ENCODE measurements at places on chromosomes 4 and X.

- DNase-seq, result no peak
Measured at GRCh38 chr4:103915224-103915869, 195.6 kb upstream of the TACR3 start.

GRCh38 chr4:147129687-147130086, 184.0 kb upstream of the TTC29 start:
- no peak for DNase-seq

GRCh38 chr4:44351069-44351468, 97.5 kb downstream of the KCTD8 start:
- DNase-seq, result no peak

GRCh38 chr4:48651914-48652313, 128.2 kb downstream of the FRYL start:
- DNase-seq, result no peak

DNA sequence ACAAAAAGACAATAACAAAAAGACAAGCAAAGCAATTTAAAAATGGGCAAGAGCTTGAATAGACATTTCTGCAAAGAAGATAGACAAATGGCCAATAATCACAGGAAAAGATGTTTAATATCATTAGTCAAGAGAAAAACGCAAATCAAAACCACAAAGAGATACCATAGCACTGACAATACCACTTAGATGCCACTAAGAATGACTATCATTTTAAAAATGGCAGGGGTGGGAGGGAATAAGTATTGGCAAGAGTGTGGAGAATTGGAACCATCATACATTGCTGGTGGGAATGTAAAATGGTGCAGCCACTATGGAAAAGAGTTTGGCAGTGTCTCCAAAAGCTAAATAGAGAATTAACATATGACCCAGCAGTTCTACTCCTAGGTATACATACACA, 15.1 kb upstream of the EXOC1 start:
- DNase-seq, result no peak

GRCh38 chr4:113106108-113106507, 56.7 kb downstream of the ANK2 start:
- DNase-seq, result no peak

- DNase-seq, result no peak
Measured at GRCh38 chr4:148071009-148071408, 339.1 kb downstream of the ARHGAP10 start.

- no peak for DNase-seq
Measured at GRCh38 chrX:9781941-9782340, 4.3 kb upstream of the SHROOM2 start.

DNA sequence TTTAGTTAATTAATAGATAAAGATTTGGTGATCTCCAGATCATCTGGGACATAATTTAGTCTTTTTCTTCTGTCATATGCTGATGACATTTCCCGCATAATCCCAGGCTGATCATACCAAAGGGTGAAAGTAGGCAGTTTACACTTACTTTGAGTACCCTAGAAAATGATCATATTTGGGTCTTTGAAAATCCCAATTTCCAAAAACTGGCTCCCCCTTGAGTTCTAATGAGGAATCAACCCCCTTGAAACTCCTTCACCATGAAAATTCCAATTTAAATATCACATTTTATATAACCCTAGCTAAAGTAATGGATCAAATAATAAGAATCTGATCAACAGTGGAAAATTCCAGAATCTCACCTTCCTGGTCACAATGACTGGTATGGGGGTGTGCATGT, 223.4 kb downstream of the NAF1 start:
- no peak for DNase-seq

- no peak for DNase-seq
Measured at GRCh38 chr4:124199185-124199584, 513.3 kb downstream of the ANKRD50 start.

DNA sequence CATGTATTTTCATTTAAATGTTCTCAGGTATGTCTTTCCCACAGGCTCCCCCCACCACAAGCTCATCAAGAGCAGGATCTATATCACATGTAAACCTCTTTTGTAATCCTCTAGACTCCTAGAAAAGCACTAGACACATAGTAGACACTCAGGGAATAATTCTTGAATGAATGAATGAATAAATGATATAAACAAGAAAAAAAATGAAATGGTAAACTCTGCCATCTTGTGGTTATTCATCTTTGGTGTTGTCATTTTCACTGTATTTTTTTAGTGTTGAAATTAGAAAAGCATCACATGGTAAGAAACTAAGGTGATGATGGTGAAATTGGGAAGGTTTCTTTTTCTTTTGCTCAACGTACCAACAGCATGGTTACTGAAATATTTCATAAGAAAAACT, 34.2 kb upstream of the C1GALT1C1 start:
- no peak for DNase-seq

DNA sequence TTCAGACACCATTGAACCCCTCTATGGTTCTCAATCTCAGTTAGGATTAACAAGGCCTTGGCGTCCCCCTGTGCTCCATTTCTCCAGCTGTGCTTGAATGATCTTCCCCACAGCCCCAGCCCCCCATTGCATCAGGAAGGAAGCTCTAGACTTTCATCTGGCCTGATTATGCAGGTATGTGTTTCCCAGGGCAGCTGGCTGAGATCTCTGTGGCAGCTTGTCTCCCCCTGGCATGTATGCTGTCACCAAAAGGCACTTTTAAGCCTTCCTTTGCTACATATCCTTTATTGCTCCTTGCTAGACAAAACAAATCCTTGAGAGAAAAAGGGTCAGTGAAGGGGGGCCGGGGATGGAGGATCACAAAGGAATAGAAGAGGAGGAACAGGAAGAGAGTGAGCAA, 1056.0 kb upstream of the SLIT2 start:
- no peak for DNase-seq

- DNase-seq, result no peak
Measured at GRCh38 chr4:7419961-7420660, 14.6 kb downstream of the PSAPL1 start.

- DNase-seq, result no peak
Measured at GRCh38 chr4:140019619-140020347, 134.2 kb downstream of the MAML3 start.

- no peak for DNase-seq
Measured at GRCh38 chrX:104359124-104359523, 104.4 kb upstream of the ESX1 start.

- no peak for DNase-seq
Measured at GRCh38 chr4:160810941-160811340, 1352.9 kb downstream of the FSTL5 start.

- no peak for DNase-seq
Measured at GRCh38 chrX:7083021-7083420, 64.5 kb upstream of the STS start.

GRCh38 chr4:133273401-133273800, 124.3 kb downstream of the PCDH10 start:
- DNase-seq, result no peak

GRCh38 chrX:24168807-24169206, 19.3 kb downstream of the ZFX start:
- DNase-seq, result no peak

DNA sequence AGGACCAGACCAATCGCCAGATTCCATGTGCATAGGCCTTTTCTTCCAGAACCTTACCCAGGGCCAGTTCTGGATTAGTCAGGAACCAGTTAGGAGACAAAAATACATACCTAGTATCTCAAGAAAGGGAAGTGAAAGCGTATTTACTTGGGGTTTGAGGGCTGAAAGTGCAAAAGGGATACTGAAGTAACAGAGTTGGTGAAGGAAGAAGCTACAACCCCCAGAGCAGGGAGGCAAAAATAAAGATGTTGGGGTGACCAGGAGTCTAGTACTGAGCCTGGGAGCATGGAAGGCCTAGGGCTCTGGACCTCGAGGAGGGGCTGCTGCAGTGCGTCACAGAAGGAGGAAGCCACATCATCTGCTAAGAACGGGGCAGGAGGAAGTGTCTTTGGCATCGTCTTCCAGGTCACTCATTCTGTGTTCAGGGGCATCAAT, 38.3 kb downstream of the TKTL1 start:
- no peak for DNase-seq

Measured in stimulated activated CD8-positive, alpha-beta memory T cell treated with anti-CD3 and anti-CD28 coated beads, Interleukin-15, amount 100 ng/mL, for 48 hours (primary cell).